ENCODE measurements at places on chromosomes 2 and 18.

GRCh38 chr2:25234738-25235137 is 66.4 kb upstream of the POMC start:
- no peak for DNase-seq

GRCh38 chr2:232835687-232836208 is 34.3 kb upstream of the SNORC start:
- no peak for DNase-seq

DNA sequence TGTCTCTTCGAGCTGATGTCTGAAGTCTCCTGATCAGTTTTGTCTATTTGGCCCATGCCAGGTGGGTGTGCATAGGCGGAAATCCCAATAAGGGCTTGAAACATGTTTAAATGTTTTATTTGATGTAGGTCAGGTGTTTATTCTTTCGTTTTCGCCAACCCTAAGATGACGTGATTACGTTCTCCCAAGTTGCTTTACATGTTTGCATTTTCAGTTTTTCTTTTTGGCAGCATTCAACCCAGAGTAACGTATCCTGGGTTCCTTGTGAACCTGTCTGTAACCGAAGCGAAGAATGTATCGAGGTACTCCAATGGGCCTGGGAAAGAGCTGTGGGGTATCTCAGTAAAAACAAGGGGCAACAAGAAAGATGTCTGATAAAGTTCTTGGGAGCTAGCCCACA is 3.1 kb downstream of the ALPK2 start:
- DNase-seq: no peak

DNA sequence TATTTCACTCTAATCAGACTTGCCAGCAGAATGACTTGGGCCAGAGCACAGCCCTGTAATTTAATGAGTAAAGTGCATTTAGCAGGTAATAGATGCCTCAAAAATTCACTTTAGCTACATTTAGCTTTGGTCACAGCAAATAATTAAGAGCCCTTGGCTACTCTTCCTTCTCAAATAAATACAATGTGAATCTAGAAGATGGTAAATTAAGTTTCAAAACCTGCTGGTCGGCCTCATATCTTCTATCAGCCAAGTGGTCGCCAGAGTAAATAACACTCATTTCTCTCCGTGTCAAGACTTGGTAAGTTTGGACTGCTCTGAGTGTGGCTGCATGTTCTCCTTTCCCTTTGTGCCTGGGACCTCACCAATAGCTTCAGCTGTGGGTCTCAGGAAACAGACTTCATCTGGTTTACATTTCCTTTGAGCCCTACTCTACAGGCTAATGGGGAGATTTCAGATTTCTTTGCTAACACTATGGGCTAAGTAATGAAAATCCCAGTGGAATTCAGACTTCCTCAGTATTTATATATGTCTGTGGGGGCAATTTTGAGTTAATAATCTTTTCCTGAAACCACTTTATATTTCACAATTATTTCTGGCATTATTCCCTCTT is 375.8 kb downstream of the RBM43 start:
- DNase-seq: no peak

DNA sequence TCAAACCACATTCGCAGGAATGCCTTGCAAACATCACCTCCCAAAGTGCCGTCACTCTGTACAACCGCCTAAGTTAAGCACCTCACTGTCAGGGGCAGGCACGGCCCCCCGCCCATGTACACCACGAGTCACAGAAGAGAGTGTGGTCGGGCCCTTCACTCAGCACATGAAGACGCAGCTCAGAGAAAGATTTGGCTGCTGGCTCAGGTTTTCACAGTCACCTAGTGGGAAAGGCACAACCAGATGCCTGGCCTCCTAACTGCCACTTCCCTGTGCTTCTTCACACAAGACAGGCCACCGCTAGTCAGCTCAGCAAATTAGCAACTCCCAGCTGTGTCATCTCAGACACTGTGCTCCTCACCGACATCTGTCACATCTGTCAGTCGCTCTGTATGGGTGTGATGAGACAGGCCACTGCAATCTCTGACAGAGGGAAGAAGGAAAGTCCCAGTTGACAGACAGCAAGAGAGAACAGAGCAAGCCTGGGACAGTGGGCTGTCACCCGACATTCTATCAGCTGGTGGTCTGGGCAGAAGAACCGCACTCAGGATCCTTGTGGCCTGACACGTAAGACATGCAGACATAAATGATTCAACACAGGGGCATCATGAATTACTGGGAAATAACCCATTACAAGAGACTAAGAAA is 60.8 kb downstream of the CRACDL start:
- DNase-seq: no peak

GRCh38 chr18:31657823-31658669 is 26.3 kb downstream of the B4GALT6 start:
- no peak for DNase-seq

- DNase-seq: no peak
Observed at GRCh38 chr2:54845514-54845913, 122.1 kb downstream of the EML6 start.

- DNase-seq: no peak
Observed at GRCh38 chr2:39411181-39411944, 25.7 kb downstream of the MAP4K3 start.

- DNase-seq: no peak
Observed at GRCh38 chr2:231634412-231634811, 41.7 kb downstream of the TEX44 start.

- no peak for DNase-seq
Observed at GRCh38 chr2:142675398-142675797, 202.1 kb upstream of the KYNU start.

- no peak for DNase-seq
Observed at GRCh38 chr2:241738040-241738686, 3.7 kb downstream of the D2HGDH start.

DNA sequence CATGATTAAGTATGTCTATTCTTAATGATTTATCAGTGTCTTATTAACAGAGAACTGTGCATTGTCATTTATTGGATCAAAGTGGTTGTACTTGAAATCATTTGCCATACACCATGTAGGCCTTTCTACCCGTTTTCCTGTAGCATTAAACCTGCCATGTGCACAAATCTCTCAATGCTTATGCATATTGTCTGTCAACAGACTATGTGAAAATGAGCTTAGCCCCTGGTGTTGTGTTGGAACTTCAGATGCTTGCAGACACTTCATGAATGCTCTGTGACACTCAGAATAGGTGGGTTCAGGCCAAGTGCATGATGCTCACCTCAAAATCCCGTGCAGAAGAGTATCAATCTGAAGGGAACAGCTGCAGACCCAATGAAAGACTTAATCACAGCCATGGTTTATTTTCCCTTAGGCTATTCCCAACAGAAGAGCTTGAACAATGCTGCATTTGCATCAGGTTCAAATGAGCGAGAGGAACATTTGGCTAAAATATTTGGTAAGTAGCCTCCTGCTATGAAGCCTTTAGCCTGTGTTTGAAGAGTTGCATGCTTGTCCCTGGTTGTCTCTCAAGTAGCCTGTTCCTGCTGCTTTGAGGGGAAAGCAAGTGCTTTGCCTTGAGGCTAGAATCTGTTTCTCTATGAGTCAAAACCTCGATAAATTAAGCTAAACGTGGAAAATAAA is 6.1 kb downstream of the C2orf92 start:
- DNase-seq: no peak

- no peak for DNase-seq
Observed at GRCh38 chr2:202426751-202427150, 50.6 kb downstream of the BMPR2 start.

DNA sequence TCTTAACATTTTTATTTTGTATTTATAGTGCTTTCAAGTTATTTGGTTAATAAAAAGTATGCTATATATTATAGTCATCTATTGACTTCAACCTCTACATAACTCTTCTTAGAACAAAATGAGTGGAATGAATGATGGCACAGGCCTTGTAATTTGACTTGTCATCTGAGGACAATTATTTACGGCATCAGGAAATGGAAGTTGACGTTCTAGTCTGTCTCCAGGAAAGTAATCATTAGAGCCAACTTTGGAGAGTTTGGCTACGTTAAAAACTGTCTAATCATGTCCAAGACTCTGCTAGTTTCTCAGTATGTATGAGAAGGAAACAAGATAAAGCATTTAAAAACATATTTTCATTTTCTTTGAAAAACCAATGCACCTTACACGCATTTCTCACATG is 353.6 kb downstream of the ARHGAP15 start:
- no peak for DNase-seq

- DNase-seq: no peak
Observed at GRCh38 chr2:175363699-175364098, 182.2 kb upstream of the ATP5MC3 start.

GRCh38 chr18:38972571-38972970 is 1407.0 kb upstream of the CELF4 start:
- no peak for DNase-seq

GRCh38 chr18:41618147-41618546 is 336.9 kb upstream of the PIK3C3 start:
- DNase-seq: no peak

GRCh38 chr2:157447031-157447430 is 3.1 kb upstream of the CYTIP start:
- no peak for DNase-seq

DNA sequence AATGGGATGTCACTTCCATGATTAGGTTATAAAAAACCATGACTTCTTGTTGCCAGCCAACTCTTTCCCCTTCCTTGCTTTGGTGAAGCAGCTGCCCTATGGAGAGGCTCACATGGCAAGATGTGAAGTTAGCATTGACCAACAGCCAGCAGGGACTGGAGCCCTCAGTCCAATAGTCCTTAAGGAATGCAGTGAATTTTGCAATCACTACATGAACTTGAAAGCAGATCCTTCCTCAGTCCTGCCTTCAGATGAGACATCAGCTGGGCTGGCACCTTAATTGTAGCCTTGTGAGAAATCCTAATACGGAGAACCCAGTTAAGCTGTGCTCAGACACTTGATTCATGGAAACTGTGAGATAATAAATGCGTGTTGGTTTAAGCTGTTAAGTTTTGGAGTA is 61.8 kb downstream of the ATP8B1 start:
- no peak for DNase-seq

- DNase-seq: no peak
Observed at GRCh38 chr2:201072201-201072530, 365 bp downstream of the NDUFB3 start.

- DNase-seq: peak; percentile 54
Observed at GRCh38 chr2:1651121-1652033, 92.9 kb downstream of the PXDN start.

- DNase-seq: no peak
Observed at GRCh38 chr2:68222287-68222686, 30.0 kb downstream of the PPP3R1 start.

- no peak for DNase-seq
Observed at GRCh38 chr2:68837164-68837860, 33.9 kb downstream of the BMP10 start.

DNA sequence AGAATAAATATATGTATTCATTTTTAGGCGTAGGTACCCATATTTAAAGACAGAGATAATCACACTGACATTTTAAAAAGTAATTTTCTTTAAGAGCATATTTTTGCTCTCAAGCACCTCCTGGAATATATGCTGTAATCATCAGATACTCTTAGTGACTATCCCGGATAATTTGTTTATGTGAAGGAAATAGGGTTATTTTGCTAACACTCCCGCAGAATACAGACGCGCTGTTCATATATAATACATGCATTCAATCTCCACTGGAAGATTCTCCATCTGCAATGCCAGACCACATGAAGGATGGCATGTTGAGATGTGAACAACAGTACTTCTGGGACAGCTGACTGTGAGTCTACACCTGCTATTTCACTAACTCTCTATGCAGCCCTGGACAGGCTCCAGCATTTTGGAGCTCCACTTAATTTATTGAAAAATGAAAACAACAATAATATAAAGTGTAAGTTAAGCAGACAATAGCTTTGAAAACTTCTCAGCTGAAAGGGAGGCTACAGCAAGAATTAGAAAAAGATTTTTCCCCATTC is 430.6 kb downstream of the TMX3 start:
- DNase-seq: no peak

GRCh38 chr2:31286961-31287550 is 53.1 kb downstream of the EHD3 start:
- DNase-seq: no peak

- DNase-seq: no peak
Observed at GRCh38 chr2:123364243-123364896, 660.7 kb upstream of the CNTNAP5 start.

- peak; percentile 68 for DNase-seq
Observed at GRCh38 chr2:212539072-212539880, 674 bp upstream of the ERBB4 start.

All from left hindlimb (tissue), 1 donor.